Occipital lobe (tissue), 3 donors: ENCODE measurements at places on chromosomes 2 and 18.

- DNase-seq = no peak
Measured at GRCh38 chr2:207183506-207183905, 17.8 kb upstream of the KLF7 start.

DNA sequence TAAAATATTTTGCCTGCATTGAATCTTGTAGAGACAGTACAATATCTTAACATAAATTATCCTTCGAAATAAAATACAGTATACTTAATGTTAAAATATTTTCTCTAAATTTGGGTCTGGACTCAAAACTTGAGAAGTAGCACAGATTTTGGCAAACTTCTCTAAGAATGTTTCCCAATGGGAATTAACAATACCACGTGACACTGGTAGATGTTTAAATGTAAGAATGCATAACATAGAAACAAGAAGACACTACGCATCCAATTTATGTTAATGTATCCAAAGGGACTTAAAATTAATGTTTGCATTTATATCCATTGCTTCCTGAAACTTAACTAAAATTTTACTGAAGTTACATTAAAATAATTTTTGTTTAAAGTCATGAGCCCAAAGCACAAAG lies 1460.9 kb downstream of the LRP1B start:
- no peak for DNase-seq

GRCh38 chr18:44798433-44799048 lies 117.9 kb downstream of the SETBP1 start:
- DNase-seq = no peak

- no peak for DNase-seq
Measured at GRCh38 chr2:233422050-233422639, 67.9 kb downstream of the DGKD start.

- DNase-seq = no peak
Measured at GRCh38 chr2:46001290-46001689, 295.9 kb upstream of the EPAS1 start.

DNA sequence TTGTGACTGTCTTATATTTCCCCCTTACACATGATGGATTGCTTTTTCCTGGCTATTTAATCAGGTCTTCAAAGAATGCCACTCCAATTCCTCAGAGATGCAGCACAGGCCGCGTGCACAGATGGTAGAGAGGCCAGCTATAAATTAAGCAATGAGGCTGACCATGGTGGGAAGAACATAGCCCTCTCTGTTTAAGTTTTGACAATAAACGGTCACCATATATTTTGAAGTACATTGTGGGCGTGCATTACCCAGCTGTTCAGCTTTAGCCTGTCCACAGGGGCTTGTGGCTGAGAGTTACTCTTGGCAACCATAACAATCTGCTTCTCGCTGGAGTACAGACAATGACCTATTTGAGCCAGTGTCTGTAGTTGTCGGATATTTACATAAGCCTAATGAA lies 730.8 kb downstream of the DCC start:
- no peak for DNase-seq

GRCh38 chr18:43092539-43092938 lies 22.9 kb downstream of the RIT2 start:
- no peak for DNase-seq

GRCh38 chr2:81981585-81981984 lies 1677.0 kb upstream of the LRRTM1 start:
- no peak for DNase-seq

DNA sequence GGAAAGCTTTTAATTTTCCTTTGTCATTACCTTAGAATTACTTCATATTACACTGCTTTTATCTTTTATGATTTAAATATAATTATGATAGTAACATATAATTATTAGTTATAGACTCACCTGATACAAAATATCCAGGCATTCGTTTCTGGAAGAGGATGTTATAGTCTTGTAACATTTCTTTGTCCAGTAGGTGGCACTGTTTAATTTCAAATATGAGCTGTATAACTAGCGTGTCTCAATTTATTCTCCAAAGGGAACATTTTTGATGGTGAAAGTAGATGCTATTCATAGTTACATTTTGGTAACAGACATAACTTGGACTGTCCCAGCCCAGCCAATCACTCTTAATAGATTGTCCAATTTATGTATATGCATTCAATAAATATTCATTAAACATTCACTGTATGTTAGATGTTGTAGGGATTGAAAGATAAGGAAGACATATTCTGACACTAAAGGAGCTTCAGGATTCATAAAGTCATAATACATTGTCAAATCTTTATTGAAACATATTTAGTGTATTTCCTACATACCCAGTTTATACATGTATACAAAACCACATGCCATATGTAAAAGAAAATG lies 19.2 kb downstream of the DAW1 start:
- DNase-seq = no peak

DNA sequence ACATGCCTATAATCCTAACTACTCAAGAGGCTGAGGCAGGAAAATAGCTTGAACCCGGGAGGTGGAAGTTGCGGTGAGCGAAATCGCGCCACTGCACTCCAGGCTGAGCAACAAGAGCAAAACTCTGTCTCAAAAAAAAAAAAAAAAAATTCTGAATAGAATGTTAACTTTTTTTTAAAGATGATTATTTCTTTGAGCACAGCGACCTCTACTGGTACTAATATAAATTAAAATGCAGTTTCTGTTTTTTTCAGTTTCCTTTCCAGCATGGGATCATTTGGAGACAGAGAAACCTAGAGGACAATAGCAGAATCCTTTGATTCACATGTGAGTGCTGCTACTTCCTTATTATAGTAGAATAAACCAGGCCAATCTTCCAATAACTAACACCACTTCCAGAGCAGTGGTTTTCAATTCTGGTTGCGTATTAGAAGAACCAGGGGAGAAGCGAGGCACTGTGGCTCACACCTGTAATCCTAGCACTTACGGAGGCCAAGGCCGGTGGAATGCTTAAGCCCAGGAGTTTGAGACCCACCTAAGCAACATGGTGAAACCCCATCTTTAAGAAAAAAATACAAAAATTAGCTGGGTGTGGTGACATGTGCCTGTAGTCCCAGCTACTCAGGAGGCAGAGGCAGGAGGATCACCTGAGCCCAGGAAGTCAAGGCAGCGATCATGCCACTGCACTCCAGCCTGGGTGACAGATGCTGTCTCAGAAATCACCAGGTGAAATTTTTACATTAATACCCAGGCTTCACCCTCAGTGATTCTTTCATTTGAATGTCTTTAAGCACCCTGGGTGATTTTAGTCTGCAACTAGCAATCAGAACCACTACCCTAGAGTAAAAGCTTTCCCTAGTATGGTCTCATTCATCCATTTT lies 10.1 kb downstream of the SRSF7 start:
- DNase-seq = no peak

GRCh38 chr2:173124441-173124840 lies 48.8 kb downstream of the MAP3K20 start:
- no peak for DNase-seq

GRCh38 chr2:15166878-15167277 lies 394.3 kb downstream of the NBAS start:
- no peak for DNase-seq

DNA sequence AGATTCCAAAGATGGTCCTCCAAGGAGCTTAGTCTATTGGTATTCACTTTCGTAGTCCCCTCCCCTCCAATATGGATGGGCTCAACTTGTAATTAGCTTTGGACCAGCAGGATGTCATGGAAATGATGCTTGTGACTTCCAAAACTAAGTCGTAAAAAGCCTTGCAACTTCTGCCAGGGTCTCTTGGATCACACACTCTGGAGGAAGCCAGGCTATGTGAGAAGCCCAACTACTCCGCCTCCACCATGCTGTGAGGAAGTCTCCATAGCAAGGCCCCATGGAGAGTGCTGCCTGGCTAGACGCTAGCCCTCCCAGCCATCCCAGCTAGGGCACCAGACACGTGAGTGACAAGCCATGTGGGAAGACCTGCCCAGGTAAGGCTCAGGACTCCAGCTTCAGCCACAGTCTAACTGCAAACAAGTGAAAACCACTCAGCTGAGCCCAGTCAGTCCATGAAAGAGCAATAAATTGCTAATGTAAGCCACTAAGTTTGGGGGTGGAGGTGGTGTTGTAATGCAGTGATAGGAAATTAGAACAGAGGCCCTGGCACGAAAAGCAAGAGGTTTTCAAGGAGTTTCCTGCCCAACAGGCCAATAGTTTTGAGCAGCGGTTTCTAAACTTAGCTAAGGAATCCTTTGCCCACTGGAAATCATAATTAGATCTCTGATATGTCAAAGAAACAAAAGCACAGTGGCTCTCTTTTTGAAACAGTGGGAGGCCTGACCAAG lies 77.5 kb upstream of the GLI2 start:
- no peak for DNase-seq

- DNase-seq = no peak
Measured at GRCh38 chr2:27705851-27706622, 42.3 kb downstream of the SLC4A1AP start.

GRCh38 chr2:47321006-47321405 lies 82.0 kb upstream of the MSH2 start:
- no peak for DNase-seq

DNA sequence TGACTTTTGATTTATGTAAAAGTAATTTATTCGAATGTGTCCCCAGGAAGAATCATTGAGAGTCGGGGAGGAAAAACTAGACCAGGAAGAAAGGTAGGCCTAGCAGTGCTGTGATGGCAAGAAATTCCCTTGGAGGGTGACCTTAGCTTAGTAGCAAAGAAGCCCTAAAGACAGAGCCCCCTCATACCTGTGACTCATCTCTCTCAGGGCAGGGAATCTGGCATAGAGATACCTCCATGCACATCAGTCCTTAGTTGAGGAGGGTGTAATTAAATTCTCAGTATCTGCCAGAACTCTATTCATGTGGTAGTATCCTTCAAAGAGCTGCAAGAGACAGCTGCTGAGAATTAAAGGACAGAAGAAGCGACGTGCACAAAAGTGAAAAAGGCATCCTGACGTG lies 360.3 kb downstream of the FBXO15 start:
- DNase-seq = no peak

- DNase-seq = no peak
Measured at GRCh38 chr2:207876842-207877535, 107.3 kb upstream of the FZD5 start.

DNA sequence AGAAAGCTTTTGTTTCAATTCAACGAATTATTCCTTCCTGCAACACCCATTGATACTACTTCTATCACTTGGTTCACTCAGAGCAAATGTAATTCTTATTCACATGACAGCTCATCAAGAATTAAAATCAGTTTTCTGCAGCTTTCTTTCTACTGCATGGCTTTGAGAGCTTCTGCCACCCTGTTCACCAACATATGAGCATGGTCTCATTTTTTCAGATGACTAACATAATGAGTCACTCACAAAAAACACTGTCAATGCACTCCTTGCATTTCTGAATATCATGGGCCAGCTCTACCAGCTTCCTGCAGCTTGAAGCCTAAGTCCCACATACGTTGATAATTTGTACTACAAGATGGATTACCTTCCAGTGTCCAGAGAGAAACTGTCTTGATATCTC lies 342.9 kb downstream of the LRATD1 start:
- no peak for DNase-seq

GRCh38 chr18:46429130-46429529 lies 227.9 kb downstream of the LOXHD1 start:
- DNase-seq = no peak

- no peak for DNase-seq
Measured at GRCh38 chr2:210004881-210005280, 2.4 kb downstream of the RPE start.

GRCh38 chr2:118123561-118124232 lies 35.4 kb downstream of the INSIG2 start:
- no peak for DNase-seq

DNA sequence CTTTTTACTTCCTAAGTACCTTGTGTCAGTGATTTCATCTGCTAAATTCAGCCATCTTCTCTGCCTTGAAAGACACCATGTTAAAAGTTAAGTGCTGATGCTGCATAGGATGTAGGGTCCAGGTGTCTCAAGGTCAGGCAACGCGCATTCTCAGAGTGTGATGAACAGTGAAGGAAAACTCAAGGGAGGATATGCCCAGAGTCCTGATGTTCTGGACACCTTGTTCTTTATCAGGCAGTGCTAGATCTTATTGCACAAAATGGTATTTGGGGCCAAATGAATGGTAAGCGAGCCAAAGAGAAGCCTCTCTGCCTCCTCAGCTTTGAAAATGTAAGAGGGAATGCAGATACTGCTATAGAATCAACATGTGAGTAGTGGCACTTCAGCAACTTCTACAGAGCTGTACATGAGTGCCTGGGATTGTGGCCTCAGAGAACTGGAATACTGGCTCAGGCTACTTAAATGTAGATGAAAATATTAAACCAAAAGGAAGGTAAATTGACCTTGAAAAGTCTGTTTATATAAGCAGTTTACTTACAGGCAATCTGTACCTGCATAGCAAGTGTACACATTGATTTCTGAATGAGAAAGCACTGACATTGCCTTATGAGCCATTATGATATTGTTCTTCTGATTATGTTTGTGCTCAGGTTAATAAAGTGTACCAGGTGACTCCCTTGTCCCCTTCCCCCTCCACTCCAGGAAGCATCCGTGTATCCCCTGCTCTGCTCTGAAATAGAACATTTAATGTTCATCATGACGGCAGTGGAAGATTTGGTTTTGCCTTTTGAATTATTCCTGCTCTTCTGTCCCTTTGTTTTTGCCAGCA lies 86.7 kb upstream of the RANBP2 start:
- DNase-seq = no peak

- DNase-seq = peak; percentile 12
Measured at GRCh38 chr2:42859006-42859552, 66.7 kb upstream of the HAAO start.

GRCh38 chr2:31234683-31235503 lies 941 bp downstream of the EHD3 start:
- no peak for DNase-seq

- no peak for DNase-seq
Measured at GRCh38 chr2:230184727-230185578, 34.8 kb downstream of the SP110 start.

DNA sequence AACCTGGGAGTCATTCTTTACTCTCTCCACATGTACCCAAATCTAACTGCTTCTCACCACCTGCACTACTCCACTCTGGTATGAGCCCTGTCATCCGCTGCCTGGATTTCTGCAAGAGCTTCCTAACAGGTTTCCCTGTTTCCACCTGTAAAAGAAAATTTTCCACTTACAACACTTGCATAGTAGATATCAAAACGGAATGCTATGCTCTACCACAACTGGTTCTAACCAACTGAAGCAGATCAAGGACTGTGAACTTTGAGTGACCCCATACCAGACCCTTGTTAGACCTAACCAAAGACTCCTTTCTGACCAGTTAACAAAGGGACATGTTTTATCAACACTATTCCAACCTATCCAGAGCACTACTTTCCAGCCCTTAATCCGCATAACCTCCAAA lies 3.8 kb upstream of the TMEM131 start:
- no peak for DNase-seq

DNA sequence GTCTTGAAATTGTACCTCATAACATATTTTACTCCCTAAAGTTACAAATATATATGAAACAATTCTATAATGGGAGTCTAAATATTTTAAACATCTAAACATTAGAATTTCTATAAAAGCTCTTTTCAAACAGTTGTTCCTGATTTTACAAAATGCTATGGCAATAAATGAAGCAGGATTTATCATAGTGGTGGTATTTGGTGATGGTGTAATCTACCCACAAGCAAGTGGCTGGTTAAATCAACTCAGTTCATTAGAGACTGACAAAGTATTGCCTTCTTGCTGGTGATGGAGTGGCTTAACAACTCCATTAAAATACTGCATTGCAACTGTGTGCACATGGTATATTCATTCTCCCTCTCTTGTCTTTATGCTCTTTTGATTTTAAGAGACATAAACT lies 138.9 kb downstream of the PMAIP1 start:
- no peak for DNase-seq

GRCh38 chr2:167191588-167191987 lies 303.3 kb downstream of the XIRP2 start:
- no peak for DNase-seq
